ENCODE measurements at places on chromosomes 5 and 9. TPM values are rescaled to one million over a fixed set of nuclear protein-coding genes. Genes with fewer than 3 reads are reported as not detected.

SLC34A1 gene
- not detected for total RNA-seq

ZBTB6 gene
- 6.1 TPM for total RNA-seq

MSMP gene
- not detected for total RNA-seq

CER1 gene
- total RNA-seq, result not detected

ABCA2 gene
- total RNA-seq, result 29.3 TPM

FYB1 gene
- total RNA-seq, result 14.4 TPM

CATSPER3 gene
- 0.59 TPM for total RNA-seq

MAT2B gene
- total RNA-seq, result 54.8 TPM

FBP2 gene
- total RNA-seq, result not detected

CEL gene
- total RNA-seq, result 0.58 TPM

CCL27 gene
- total RNA-seq, result not detected

TXNDC8 gene
- not detected for total RNA-seq

DMRT3 gene
- total RNA-seq, result not detected

DEPDC1B gene
- total RNA-seq, result 19.1 TPM

Measured in A549 treated with CpdA at 1 μM for 4 hours (cell line).